ENCODE measurements at places on chromosomes 13 and 19.

GRCh38 chr13:95100525-95101433, 200.5 kb downstream of the ABCC4 start:
- DNase-seq = no peak

GRCh38 chr19:16698914-16699313, 20.7 kb upstream of the NWD1 start:
- no peak for DNase-seq

DNA sequence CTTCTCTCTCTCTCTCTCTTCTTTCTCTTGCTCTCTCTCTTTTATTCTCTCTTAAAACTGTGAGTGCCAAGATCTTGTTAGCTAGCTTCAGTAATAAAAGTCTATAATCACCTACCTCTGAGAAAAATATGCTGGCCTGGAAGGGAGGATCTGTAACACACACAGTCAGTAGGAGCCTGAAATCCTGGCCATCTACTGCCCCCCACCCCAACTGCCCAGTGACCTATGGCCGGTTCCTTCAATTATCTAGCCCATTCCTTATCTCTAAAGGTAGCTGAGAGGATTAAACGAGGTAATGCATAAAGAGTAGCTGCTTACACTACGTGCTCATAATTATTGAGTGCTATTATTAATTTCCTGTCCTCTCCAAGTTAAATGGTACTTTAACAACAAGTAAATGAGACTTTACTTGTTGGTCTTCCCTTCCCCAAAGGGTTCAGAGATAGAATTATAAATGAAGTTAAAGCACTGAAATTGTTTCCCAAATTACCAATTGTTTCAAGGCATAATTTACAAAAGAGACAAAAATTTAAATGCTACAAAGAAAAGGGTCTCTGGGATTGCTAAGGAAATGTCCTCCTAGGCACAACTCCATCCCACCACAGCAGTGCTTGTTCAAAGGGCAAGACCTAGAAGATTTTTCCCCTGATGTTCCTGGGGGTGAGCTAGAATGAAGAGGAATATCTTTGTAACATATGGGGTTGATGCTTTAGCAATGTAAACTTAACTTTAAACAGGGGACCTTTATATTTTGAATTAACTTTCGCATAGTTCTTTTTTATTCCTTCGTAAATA, 1.8 kb downstream of the LCP1 start:
- DNase-seq = no peak

- DNase-seq = no peak
Measured at GRCh38 chr13:45350152-45350551, 9.2 kb upstream of the TPT1 start.

DNA sequence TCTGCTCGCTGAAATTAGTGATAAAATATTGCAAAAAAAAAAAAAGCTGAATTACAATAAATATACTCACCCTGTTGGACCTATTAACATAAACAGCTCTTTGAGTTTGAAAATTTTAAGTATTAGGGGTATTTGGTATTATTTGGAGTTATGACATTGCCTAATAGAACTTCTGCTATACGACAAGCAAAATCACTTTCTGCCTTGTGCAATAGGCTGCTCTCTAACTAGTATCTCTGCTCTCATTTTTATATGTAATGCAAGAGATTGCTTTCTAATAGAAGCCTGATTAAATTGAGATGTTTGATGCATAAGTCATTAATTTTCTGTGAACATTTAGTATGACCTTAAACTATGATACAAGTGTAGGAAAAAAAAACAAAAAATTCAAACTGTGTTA, 5.3 kb downstream of the RGS9BP start:
- no peak for DNase-seq

- no peak for DNase-seq
Measured at GRCh38 chr19:10430505-10431253, 10.3 kb downstream of the PDE4A start.

DNA sequence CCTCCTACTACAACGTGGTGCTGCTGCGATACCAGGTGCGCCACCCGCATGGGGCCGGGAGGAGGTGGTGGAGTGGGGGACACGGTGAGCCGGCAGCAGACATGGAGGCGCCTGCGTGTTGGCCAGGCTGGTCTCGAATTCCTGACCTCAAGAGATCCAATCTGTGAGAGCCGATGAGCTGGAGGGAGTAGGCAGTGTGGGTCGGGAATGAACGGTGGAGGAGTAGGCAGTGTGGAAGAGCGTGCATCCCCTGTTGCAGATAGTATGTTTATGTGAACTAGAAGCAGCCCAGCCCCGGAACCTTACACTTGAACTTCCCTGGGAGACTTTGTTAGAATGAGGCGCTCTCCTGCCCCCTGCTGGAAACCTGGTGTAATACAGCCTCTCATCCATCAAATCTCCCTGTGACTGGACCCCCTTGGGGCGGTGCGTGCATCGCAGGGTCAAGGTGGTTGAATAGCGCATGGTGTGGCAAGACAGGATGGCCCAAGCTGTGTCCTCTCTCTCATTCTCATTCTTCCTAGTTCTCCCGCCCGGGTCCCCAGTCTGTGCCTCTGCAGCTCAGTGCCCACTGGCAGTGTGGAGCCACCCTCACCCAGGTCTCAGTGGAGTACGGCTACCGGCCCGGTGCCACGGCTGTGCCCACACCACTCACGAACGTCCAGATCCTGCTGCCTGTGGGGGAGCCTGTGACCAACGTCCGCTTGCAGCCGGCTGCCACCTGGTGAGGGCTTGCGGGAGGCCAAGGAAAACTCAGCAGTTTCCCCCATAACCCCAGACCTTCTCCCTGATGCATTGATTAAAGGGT, 10.5 kb upstream of the B3GNT3 start:
- DNase-seq = peak; percentile 61

All from progenitor cell of endocrine pancreas (in vitro differentiated cells).